ENCODE measurements at places on chromosomes 1 and 21. TPM values are rescaled to one million over a fixed set of nuclear protein-coding genes. Genes with fewer than 3 reads are reported as not detected.

KRTAP15-1 gene
- total RNA-seq = not detected

DIO1 gene
- total RNA-seq = 0.27 TPM

OPTC gene
- total RNA-seq = not detected

VHLL gene
- total RNA-seq = not detected

GRCh38 chr21:42878678-42878992 is 704 bp downstream of the WDR4 start:
- DNase-seq = no peak

- no peak for DNase-seq
Measured at GRCh38 chr1:36142121-36142520, 7.2 kb downstream of the TRAPPC3 start.

GRCh38 chr1:156898161-156898566 is 4.6 kb downstream of the PEAR1 start:
- DNase-seq = no peak

GRCh38 chr1:37661401-37661800 is 26.7 kb upstream of the RSPO1 start:
- no peak for DNase-seq

DNA sequence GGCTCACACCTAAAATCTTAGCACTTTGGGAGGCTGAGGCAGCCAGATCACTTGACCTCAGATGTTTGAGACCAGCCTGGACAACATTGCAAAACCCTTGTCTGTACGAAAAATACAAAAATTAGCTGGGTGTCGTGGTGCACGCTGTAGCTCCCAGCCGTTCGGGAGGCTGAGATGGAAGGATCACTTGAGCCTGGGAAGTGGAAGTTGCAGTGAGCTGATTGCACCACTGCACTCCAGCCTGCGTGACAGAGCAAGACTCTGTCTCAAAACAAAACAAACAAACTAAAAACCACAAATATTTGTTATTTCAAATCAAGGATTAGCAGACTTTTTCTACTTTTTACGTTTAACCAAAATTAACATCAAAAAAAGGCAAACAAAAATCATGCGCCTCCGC is 31.3 kb downstream of the INKA2 start:
- DNase-seq = no peak

DNA sequence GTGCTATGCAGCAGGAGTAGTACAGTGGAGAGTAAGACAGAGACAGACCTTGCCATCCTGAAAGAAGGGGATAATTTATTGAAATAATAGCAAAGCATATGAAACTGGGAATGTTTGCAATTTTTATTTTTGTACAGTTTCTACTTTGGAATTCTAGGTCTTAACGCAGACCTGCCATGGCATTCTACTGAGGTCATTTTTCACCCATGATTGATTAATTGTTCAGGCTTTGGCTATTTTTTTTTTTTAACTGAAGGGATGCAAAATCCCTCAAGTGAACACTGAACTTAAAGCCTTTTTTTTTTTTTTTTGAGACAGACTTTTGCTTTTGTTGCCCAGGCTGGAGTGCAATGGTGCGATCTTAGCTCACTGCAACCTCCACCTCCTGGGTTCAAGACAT is 27.1 kb downstream of the MTF2 start:
- no peak for DNase-seq

DNA sequence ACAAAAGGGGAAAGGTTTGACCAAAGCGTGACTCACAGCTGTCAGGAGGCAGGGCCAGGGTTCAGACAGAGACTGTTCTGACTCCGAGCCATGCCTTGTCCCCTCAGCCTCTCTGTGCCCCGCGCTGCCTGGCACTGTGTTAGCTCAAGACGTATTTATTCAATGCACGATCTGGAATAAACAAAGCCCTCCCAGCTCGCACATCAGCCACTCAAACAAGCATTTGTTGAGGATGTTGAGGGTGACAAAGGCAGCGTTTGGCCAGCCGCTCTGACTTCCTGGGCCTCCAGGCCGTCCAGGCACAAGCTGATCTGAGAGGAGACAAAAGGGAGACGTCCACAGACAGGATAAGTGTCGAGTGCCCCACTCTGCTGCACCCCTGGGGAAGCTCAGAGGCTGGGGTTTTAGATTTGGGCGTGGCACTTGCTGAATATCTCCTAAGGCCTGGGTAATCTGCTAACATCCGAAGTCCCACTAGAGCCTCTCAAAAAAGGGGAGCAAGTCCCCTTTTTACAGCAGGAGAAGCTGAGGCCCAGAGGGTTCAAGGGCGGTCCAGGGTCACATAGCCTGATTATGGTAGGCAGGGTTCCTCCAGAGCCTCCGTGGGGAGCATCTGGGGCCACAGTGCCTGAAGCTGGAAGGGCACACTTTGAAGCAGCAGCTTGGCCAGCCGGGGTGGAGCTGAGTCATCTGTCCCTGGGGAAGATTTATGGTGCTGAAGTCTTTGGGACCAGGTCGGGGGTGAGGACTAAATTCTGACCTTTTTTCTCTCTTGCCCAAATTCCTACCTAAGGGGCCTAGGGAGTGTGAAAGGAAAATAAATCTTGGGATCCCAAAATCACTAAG is 95.9 kb downstream of the SPSB1 start:
- DNase-seq = no peak

DNA sequence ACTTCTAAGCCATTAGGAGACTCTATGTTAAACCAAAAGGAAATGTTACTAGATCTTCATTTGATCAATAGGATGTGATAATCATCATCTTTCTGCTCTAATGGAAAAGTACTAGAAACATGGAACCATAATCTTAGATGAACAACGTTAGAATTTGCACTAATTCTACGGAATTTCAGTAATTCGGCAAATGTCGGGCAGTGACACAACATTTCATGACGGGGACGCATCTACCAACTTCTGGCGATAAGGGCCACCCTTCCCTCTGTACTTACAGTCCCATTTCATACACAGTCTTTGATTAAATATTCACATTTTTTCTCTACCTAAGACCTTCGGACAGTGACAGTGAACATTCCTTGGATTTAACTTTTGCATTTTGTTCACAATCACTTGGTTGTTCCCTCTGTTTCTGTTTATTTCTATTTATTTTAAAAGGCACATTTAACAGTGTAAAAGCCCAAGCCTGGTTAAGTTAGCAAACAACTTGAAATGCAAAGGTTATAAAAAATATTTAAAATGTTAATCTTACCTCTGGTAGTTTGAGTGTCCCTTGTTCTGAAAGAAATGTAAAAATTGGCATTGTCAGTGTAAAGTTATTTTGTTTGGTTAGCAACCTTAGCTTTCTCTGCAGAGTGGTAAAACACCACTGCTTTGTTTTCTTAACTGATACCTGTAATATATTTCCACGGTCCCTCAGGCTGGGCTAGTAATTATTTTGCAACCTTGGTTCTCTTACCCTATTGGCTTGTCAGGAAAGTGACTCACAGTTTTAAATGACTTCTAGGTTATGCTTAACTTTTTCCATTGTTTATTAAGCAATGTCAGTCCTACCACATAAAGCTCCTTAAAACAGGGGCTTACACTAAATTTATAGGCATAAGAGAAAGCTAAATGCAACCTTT is 276.9 kb downstream of the VAV3 start:
- peak; percentile 81 for DNase-seq

- no peak for DNase-seq
Measured at GRCh38 chr1:198701766-198702539, 63.1 kb downstream of the PTPRC start.

GRCh38 chr1:63980740-63981407 is 207.1 kb downstream of the ROR1 start:
- DNase-seq = no peak

DNA sequence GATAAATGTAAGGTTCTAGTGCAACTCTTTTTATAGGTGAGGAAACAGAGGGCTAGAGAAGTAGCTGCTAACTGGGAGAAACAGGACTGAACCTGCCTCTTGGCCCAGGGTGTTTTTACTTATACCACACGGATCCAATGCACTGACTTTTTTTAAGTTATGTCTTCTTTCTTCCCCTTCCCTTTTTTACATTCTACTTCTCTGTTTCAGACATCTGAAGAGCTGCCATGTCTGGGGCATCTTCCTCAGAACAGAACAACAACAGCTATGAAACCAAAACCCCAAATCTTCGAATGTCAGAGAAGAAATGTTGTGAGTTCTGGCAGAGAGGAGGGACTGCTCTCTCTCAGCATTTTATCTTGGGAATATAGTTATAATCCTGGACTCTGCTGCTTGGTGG is 1.4 kb downstream of the PFKFB2 start:
- DNase-seq = no peak

- no peak for DNase-seq
Measured at GRCh38 chr1:210369425-210369824, 40.7 kb downstream of the HHAT start.

GRCh38 chr1:56835657-56836056 is 16.5 kb upstream of the FYB2 start:
- no peak for DNase-seq

DNA sequence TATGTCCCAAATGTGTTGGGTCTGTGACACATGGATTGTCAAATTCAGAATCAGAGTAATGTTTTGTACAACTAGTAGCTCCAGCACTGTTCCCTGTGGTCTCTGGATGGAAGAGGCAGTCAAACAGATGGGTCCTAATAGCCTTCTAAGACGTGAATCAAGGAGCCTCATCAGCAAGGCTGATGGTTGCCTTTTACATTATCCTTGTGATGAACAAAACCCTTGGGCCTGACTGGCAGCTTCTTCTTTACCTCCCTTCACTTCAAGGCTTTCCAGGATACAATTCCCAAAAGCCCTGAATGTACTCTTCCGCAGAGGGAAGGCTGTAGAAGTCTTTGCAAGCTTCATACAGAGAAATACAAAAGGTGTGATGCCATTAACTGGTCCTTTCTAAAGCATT is 633.3 kb downstream of the USP25 start:
- no peak for DNase-seq

- DNase-seq = no peak
Measured at GRCh38 chr1:244111027-244111426, 59.9 kb downstream of the ZBTB18 start.

GRCh38 chr1:202957733-202958543 is at the start of gene ADIPOR1:
ADIPOR1 (minus strand) TSS chr1:202958312; CDS start chr1:202951070, 7,242 bp downstream.
- peak; percentile 73 for DNase-seq

- no peak for DNase-seq
Measured at GRCh38 chr1:114040273-114041015, 61.2 kb downstream of the OLFML3 start.

- no peak for DNase-seq
Measured at GRCh38 chr1:24052220-24052619, 59.7 kb downstream of the MYOM3 start.
